CD4-positive, alpha-beta memory T cell (primary cell): ENCODE measurements at places on chromosomes 1 and 21.
A peak's percentile ranks its signal among the peaks of the same experiment; 100 is the strongest.

DNA sequence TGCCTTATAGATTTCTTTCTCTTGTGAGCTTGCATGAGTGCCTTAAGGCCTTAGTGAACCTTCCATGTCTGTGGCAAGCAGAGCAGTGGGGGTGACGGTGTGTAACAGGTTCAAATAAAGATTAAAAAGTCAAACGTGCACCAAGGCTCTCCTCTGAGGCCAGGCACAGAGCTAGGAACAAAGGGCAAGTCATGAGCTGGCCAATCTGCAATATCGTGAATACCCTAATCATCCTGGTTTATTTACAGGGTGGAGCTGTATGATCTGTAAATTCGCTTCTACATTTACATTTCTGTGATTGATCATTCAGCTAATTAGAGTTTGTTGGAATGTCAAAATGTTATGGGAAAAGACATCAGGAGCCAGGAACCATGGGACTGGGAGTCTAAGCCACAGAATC is 120.2 kb downstream of the CAPN8 start:
- no peak for DNase-seq

- no peak for DNase-seq
Observed at GRCh38 chr21:42439284-42440186, 35.8 kb downstream of the UBASH3A start.

- DNase-seq = no peak
Observed at GRCh38 chr21:29233256-29233546, 65.5 kb upstream of the BACH1 start.

DNA sequence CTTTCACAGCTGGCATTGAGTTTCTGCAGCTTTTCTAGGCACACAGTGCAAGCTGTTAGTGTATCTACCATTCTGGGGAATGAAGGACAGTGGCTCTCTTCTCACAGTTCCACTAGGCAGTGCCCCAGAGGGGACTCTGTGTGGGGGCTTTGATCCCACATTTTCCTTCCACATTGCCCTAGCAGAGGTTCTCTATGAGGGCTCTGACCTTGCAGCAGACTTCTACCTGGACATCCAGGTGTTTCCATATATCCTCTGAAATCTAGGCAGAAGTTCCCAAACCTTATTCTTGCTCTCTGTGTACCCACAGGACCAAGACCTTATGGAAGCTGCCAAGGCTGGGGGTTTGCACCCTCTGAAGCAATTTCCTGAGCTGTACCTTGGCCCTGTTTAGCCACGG is 2.4 kb upstream of the IFI44 start:
- no peak for DNase-seq

DNA sequence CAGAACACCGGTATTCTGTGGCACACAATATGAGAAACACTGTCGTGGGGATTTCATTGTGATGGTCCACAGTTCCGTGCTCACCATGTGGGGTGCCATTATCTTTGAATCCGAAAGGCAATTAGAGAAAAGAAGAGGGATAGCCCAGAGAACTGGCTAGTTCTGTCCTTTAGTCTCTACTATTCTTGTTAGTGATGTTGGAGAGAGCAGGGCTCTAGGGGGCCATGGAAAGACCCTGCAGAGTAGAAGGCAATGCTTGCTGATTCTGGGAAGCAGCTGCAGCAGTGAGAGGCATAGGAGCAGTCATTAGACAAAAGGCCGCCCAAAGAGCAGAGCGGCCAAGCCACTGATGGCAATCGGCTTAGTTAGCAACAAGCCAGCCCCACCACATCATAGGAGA is 146.3 kb downstream of the TSEN15 start:
- no peak for DNase-seq

DNA sequence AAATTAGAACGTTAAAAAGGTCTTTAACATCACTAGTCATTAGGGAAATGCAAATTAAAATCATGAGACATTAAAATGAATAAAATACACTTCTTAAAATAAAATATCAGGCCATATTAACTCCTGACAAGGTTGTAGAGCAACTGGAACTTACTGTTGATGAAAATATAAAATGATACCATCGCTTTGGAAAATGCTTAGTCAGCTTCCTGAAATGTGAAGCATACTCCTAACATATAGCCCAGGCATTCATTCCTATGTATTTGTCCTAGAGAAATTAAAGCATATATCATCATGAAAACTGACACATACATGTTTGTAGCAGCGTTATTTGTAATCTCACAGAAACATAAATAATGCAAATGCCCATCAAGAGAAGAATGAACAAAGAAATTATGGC is 211.5 kb upstream of the CHRM3 start:
- DNase-seq = no peak

DNA sequence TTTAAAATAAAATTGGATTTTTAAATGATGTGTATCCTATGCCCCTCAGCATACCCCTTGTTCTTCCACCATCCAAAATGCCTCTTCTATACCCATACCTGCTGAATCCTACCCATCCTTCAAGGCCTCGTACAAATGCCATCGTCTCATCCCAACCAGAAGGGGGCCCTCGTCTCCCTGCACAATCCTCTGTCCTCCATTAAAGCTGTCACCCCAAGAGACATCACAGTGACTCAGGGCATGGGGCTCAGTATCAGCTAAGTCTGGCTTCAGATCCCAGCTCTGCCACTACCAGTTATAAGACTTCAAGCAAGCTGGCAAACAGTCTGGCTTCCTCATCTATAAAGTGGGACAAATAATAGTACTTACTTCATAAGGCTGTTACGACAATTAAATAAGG is 23.8 kb downstream of the IGFN1 start:
- DNase-seq = no peak

GRCh38 chr1:203839081-203839480 is 22.3 kb upstream of the SNRPE start:
- no peak for DNase-seq

GRCh38 chr1:61109158-61109557 is 26.8 kb downstream of the NFIA start:
- DNase-seq = no peak

DNA sequence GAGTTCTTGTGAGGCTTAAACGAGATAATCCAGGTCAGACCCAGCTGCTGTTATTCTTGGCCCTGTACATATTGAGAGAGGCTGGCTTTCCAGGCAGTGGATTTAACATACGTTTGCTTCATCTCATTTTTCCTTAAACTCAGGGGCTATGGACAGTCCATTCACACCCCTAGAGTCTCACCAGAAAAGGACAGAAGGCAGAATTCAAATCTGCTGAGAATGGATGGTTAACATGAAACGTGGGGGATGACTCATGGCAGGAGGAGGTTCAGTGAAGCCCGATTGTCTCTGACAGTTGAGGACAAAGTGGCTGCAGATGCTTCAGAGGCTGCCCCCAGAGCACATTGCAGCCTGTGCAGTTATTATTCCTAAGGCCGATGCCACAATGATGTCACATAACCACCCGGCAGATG is 39.5 kb downstream of the TGFB2 start:
- DNase-seq = no peak

- no peak for DNase-seq
Observed at GRCh38 chr1:153705484-153705883, 22.4 kb upstream of the INTS3 start.

- no peak for DNase-seq
Observed at GRCh38 chr1:162470216-162470615, 27.4 kb upstream of the UHMK1 start.

DNA sequence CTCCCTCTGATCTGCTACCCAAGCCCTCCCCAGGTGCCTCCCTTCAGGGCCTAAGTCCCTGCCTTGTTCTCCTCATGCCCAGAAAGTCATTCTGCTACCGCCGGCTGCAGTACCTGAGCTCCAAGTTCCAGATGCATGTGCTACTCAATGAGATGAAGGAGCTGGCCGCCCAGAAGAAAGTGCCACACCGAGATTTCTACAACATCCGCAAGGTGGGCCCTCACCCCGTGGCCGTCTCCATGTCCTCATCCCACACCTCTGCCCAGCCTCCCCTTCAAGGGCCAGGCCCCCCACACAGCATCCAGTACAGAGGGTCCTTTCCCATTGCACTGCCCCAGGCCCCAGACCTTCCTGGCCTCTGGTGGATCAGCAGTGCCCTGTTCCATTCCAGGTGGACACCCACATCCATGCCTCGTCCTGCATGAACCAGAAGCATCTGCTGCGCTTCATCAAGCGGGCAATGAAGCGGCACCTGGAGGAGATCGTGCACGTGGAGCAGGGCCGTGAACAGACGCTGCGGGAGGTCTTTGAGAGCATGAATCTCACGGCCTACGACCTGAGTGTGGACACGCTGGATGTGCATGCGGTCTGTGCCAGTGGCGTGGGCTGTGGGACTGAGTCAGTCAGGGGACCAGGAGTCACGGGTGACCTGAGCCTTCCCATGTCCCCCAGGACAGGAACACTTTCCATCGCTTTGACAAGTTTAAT is 8.2 kb downstream of the AMPD2 start:
- DNase-seq = no peak

DNA sequence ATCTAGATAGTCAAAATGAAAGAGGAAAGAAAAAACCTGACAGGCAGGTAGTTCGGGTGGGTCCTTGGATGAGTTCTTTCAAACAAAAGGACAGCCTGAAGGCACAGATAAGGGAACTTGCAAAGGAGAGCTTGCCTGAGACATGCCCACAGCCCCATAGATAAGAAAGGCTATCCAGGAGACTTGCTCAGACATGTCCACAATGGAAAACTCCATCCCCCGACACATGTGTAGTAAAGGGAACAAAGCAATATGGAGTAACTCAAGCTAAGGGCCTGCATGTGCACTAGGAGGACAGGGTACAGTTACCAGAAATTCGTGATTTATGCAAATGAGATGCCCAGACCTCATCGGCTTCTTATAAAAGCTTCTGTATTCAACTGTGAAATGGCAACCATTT is 281.5 kb downstream of the NEGR1 start:
- no peak for DNase-seq

DNA sequence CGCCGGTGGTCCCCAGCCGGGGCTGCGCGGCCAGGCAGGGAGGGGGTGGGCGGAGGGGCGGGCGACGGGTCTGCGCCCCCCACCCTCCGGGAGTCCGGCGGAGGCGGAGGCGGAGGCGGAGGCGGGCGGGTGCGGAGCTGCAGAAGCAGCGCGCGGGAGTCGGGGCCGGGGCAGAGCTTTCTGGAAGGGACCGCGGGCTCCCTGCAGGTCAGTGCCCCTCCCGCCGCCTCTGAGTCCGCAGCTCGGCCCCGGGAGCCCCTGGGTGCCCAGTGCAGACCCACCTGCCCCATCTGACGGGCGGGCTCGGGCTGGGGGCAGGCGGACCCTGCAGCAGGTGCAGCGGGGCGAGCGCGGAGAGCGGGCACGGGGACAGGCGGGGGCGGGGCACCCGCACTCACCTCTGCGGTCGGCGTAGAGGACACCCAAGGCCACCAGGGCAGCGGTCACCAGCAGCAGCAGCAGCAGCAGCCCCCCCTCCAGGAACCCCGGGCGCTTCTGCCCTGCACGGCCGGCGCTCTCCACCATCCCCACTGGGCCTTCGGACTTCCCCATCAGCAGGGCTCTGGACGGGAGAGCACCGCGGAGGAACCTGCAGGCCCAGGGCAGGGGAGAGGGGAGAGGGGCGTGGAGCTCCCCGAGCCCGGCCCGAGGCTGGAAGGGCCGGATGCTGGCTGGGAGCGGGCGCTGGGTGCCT is 3.7 kb downstream of the MMEL1 start:
- no peak for DNase-seq

- no peak for DNase-seq
Observed at GRCh38 chr21:41664881-41665765, 101.7 kb downstream of the RIPK4 start.

DNA sequence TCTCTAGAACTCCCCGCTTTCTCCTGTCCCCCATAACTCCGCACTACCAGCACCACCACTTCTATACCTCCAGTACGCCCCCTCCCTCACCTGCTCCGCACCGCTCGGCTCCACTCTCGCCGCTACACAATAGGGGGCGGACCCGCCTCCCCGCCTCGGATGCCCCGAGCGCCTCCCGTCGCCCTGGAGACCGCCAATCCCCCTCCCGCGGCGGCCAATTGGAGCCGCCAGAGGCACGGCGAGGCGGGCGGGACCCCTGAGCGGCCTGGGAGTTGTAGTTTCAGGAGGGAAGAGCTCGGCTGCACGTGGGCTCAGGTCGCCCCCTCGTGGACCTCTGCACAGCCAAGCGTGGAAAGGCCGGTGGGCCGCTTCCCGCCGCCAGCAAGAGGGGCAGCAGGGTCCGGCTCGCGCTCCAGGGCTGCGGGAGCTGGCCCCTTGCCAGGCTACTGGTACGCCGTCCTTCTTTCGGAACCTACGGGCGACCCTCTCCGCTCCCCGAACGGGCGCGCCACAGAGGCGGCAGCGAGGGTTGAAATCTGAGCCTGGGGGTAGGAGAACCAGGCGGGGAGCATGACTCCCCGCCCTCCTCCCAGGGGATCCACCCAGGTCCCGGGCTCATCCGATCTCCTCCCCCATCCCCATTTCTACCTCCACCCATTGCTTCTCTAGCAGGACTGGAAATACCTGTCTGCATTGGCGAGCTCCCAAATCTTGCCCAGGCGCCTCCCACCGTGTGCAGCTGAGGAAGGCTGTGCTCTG is at the start of gene IGSF9:
IGSF9 (minus strand) TSS at position 131 of the 759 bp plus-strand sequence. CDS start 2,159 bp downstream, outside the sequence.
- DNase-seq = peak; percentile 71

DNA sequence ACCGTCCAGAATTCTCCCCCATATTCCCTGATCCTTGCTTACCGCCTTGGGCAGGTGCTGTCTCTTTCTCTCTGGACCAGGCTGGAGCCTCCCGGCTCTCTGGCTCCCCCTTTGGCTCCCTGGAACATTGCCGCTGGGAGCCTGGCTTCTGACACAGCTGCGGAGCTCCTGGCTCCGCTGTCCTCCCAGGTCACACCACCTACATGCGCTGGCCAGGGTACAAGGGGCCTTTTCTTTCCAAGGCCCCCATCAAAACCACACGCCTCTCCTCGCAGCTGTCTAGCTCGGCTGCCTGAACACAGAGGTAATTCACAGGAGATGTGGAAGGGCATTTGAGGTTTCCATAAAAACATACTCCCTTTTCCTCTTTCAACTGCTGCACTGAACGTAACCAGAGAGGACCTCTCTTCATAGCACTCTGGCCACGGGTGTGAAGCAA is 7.5 kb upstream of the ZNF648 start:
- DNase-seq = no peak

DNA sequence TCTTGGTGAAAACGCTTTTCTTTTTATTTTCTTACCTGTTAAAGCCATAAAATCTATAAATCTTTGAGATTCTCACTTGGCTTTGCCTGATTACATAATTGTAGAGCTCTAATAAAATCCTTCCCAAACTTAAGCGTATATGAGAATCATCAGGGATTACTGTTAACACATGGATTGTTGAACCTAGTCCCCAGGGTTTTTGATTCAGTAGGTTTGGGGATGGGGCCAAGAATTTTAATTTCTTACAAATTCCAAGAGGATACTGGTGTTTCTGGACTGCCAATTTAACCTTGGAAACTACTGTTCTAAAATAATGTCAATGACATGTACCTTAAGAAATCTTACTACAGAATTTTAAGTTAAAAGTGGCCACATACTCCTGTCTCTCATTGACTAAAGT is 694.2 kb downstream of the BRINP3 start:
- no peak for DNase-seq

- DNase-seq = no peak
Observed at GRCh38 chr1:93779540-93780165, 98.0 kb upstream of the BCAR3 start.

GRCh38 chr1:44108241-44108640 is 10.4 kb upstream of the KLF17 start:
- no peak for DNase-seq
